ENCODE measurements at places on chromosomes 3 and 15.

DNA sequence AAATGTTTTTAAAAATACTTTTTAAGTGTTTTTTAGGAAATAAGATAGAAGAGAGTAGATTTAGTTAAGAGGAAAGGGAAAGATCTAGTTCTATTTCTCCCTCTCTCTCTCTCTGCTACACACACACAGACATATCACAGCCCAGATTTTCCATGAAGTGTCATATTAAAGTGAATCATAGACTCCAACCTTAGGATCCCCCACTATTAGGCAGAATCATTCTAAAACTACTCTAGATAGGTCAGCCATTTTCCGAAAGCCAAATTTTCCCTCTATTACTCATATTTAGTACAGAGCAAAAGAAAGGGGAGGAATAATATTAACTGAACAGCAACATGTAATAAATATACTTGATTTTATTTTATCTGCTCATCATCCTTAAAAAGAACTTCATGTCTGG, 45.1 kb upstream of the RSL24D1 start:
- DNase-seq = no peak

GRCh38 chr3:12076031-12076430, 71.8 kb downstream of the SYN2 start:
- no peak for DNase-seq

GRCh38 chr3:122033023-122033422, 11.0 kb upstream of the ILDR1 start:
- DNase-seq = no peak

DNA sequence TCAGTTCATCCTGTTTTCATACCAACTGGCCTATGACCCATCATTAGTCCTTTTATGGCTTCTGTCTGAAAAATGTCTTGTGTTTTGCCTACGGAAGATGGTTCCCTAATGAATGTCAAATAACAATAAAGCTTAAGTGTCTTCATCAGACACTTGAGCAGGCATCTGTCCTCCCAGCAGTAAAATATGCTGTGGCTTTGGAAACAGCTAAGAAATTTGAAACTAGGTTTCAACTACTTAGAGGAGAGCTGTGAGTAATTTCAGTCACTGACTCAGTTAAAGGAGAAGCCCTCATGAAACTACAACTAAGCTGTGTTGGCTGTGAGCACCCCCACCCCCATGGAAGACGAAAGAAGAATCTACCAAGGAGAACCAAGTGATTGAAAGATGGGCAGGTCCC, 409.4 kb upstream of the PPP2R3A start:
- no peak for DNase-seq

GRCh38 chr3:175039875-175040274, 180.7 kb downstream of the NAALADL2 start:
- DNase-seq = no peak

DNA sequence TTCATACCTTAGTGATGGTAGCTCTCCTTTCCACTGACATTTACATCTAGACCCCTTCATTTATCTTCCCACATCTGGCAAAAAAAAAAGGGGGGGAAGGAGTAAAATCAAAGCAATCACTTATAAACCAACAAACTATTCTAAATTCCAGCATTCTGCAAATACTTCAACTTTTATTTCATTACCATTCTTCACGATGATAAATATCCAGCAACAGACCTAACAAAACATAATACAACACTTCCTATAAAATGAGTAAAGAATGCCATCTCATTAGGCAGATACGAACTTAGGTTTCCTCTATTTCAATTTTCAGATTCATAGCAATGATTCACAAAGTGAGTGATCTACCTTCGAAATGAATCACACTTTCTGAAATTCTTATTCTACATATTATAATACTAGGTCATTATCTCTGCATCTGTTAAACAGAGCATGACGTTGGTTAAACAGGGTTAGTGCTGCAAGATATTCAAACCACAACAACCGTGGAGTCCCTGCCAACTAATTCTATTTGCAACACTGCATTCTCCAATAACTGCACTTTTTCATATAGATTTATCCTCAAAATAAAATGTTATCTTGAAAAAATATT, at the start of gene LRRFIP2:
TSS of gene LRRFIP2 (minus strand) at position 51 of the 595 bp plus-strand sequence. CDS start 25,599 bp downstream, outside the sequence.
- DNase-seq = no peak

DNA sequence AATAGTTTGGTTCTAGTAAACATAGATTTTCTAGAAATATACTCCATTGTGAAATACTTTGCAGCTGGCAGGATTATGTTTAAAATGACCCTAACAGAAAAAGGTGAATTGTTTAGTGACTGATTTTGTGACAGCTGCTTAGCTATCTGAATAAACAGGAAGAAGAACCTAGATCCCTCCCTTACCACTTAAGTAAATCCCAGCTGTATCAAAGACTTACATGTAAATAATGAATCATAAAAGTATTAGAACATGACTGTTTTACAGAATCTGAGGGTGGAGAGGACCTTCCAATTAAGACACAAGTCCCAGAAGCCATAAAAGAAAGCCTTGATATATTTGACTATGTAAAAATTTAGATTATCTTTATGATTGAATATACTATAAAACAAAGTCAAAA, 15.9 kb downstream of the SLC49A4 start:
- no peak for DNase-seq

DNA sequence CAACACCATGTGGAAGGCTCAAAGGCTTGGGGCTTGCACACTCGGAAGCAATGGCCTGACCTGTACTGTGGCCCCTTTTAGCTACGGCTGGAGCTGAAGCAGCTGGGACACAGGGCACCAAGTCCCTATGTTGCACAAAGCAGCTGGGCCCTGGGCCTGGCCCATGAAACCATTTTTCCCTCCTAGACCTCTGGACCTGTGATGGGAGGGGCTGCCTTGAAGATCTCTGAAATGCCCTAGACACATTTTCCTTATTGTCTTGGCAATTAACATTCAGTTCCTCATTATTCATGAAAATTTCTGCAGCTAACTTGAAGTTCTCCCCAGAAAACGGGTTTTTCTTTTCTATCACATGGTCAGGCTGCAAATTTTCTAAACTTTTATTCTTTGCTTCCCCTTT, 85.6 kb upstream of the ALDH1A3 start:
- DNase-seq = no peak

DNA sequence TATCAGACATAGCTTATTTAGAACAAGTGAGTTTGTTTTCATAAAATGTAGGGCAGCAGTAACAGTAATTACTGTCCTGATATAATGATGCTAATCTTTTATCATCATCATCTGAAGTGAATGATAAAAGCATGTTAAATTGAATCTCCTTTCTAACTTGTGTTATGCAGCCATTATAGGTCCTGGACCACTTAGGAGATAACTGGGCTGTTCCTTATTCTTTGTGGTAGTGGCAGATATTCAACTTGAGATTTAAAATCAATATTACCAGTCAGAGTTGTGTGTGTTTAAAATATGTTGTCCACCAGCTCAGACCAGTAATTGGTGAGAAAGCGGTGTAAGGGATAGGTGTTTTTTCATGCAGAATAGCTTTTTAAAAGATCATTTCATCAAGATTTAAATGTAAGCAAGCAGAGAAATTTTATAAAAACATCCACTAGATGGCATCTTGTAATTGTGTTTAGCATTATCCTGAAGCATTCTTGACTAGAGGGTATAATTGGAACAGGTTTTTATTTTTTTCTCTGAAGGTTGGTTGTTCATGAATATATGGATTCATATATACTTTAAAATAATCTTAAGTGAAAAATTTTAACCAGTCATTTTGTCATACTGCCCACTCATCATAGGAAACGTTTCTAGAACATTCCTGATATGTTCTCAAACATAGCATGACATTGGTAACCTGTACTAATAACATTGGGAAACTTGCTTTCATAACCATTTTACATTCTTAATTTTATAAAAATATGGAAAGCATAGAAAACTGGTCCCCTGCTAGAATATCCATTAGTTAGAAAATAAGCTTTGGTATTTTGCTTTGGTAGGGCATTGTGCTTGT, 153.9 kb downstream of the BBX start:
- DNase-seq = no peak

DNA sequence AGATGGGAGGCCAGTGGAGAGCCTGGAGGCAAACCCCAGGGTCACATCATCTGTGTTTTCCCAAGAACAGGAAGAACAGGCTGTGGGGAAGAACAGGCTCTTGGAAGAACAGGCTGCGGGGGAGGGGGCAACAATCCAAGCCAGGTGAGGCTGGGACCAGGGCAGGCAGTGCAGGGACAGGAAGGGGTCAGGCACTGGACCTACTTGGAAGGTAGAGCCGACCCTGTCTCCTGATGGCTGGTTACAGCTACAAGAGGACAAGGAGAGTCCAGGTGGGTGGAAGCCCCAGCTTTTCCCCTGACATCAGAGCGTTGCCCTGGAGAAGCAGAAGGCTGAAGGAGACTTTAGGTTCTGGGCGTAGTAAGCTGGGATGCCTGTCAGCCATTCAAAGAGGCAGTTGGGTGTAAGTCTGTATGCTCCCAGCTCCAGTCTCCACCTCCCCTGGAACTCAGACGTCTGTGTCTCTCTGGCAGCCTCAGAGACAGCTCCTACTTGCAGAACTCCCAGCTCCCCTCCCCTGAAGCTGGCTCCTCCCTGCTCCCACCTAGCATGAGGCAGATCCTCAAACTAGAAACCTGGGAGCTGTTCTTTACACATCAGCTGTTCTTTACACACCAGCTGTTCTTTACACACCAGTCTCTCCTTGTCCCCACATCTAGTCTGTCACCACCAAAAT, 130.9 kb downstream of the DNAJB8 start:
- no peak for DNase-seq

Measured in T-helper 1 cell (primary cell).